ENCODE measurements at places on chromosomes 2 and 18. TPM values are rescaled to one million over a fixed set of nuclear protein-coding genes. Genes with fewer than 3 reads are reported as not detected.

GRCh38 chr18:9696701-9697100 lies 11.4 kb upstream of the RAB31 start:
- DNase-seq = no peak

GRCh38 chr2:206805887-206806607 lies 40.6 kb downstream of the FASTKD2 start:
- no peak for DNase-seq

GRCh38 chr2:123103902-123104301 lies 921.2 kb upstream of the CNTNAP5 start:
- no peak for DNase-seq

DOK1 gene
- polyA plus RNA-seq = 9.8 TPM

- DNase-seq = no peak
Observed at GRCh38 chr18:51029378-51029693, 677 bp upstream of the SMAD4 start.

MTLN gene
- polyA plus RNA-seq = 12.8 TPM

- no peak for DNase-seq
Observed at GRCh38 chr2:209501579-209501978, 77.7 kb downstream of the MAP2 start.

GRCh38 chr2:16828828-16829160 lies 163.2 kb upstream of the CYRIA start:
- no peak for DNase-seq

DNA sequence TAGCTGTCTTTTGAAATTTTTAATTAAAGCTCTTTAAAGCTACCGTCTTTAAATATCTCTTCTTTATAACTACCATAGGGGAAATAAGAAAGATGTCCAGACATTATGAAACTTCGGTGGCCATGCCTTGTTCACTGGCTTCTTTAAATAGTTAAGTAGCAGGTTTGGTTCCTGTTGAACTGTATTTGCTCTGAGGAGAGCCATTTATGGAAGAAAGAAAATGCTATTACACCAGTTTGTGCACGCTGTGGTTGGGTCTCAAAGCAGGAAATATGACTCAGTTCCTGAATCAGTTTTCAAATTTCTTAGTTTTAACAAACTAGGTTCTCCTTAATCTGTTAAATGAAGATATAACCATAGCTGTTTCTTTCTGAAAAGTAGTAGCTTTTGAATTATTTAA lies 12.2 kb downstream of the ARPC2 start:
- no peak for DNase-seq

DNA sequence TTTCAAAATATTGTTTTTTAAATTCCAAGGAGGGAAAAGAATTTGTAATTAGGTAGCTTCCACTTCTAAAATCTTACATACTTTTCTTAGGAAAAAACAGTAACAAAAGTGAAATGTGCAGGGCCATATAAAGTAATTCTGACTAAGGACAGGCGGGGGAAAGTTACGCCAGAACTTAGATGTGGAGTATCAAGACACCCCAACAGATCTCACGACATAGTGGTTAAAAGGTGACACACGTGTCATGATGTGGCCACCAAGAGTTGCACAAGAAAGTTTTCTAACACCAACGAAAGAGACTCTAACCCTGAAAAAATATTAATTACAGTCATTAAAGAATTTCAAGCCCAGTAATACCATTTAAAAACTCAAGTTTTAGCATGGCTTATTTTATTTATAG lies 51.0 kb downstream of the KIDINS220 start:
- no peak for DNase-seq

C2orf42 gene
- 16.8 TPM for polyA plus RNA-seq

SPEG gene
- polyA plus RNA-seq = 9.4 TPM

GCKR gene
- polyA plus RNA-seq = not detected

DNA sequence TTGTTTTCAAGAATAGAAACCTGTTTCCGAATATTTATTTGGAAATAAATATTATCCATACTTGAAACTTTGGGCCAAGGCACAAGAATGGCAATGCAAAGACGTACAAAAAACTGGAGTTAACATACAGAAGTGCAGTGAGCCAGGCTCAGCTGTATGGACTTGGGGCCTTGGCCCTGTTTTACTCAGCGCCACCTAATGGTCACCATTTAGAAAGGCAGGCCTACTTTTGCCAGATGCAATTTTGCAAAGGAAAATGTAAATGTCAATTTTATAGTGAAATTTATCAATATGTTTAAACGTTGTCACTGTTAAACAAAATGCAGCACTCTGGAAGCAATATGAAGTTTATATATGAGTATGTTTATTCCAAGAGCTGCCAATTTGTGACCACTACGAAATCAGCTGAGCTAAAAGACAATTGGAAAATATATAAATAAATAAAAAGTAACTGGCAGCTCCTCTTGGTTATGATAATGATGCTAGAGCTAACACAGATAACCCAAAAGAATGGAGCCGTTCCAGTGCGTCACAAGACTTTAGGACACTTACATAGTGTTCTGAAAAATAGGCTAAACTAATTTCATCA lies 155.0 kb downstream of the ARHGAP15 start:
- DNase-seq = no peak

MC4R gene
- 0.24 TPM for polyA plus RNA-seq

RGPD3 gene
- 0.33 TPM for polyA plus RNA-seq

All from right renal cortex interstitium (tissue), 3 donors.